Mesendoderm (in vitro differentiated cells): ENCODE measurements at places on chromosomes 4 and X.

DNA sequence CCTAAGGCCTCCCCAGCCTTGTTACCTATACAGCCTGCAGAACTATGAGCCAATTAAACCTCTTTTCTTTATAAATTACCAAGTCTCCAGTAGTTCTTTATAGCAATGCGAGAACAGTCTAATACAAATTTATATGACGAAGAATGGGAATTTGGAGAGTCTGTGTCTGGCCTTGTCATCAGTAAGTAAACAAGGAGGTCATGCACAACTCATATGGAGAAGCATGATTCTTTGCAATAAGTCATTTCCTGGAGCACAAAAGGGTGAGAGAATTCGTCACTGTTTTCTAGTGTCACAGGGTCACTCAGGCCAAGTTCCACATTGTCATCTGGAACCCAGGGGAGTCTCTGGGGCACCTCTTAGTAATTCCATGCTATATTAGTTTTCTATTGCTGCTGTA is 49.0 kb upstream of the HS6ST2 start:
- no peak for DNase-seq

DNA sequence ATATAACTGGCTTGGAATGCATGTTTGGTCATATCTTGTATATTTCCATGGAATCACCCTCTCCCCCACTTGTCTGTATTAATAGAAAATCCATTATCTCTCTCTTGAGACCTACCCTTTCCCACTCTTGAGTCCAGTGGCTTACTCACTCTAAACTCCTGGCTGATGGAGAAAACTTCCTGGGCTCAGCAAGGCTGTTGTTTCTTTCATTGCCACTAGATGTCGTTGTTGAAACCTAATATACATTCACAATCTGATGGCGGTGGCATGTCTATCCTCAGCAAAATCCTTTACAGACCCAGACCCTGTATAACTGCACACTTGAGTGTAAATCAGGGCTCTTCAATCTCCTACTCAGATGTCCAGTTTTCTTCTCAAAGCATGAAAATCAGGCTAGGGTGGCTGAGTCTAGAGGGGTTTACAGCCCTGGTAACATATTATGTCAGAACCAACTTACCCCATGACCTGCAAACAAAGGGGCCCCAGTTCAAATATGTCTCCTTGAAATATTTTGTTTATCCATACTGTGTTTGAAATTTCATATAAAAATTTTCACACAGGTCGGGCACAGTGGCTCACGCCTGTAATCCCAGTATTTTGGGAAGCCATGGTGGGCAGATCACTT is 70.0 kb upstream of the FAM241A start:
- peak; percentile 71 for DNase-seq

GRCh38 chrX:150200820-150201287 is 162.3 kb upstream of the MAMLD1 start:
- peak; percentile 79 for DNase-seq

DNA sequence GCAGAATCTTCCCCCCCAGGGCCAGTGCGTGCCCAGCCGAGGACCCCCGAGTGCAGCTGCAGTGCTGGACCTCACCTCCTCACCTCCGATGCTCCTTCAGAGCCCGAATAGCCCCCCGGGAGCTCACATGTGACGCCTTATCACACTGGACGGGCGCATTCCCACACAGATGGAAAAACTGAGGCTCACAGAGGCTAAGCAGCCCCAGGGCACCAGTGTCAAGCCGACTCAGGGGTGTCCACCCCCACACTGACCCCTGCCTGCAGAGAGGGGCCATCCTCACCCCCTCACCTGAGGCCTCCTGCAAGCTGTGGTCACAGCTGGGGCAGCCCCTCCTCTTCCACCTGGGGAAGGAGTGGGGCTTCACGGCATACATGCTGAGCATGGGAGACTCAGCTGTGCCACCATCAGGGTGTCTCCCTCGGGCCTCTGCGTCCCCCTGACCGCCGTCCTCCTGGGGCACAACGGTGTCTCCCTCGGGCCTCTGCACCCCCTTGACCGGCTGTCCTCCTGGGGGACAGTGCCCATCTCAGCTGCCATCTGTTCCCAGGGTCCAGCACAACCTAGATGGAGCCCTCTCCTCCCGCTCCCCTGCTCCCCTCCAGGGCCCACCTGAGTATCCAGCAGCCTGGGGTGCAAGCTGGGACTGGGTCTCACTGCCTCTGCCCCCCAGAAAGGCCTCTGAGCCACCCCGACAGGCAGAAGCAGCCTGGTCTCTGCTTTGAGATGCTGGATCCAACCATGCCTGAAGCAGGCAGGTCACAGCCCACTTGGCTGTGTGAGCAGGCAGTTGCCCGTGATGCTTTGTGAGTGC is 85.3 kb upstream of the NKX1-1 start:
- DNase-seq: no peak

GRCh38 chr4:93394545-93395081 is 433.9 kb upstream of the ATOH1 start:
- DNase-seq: no peak

DNA sequence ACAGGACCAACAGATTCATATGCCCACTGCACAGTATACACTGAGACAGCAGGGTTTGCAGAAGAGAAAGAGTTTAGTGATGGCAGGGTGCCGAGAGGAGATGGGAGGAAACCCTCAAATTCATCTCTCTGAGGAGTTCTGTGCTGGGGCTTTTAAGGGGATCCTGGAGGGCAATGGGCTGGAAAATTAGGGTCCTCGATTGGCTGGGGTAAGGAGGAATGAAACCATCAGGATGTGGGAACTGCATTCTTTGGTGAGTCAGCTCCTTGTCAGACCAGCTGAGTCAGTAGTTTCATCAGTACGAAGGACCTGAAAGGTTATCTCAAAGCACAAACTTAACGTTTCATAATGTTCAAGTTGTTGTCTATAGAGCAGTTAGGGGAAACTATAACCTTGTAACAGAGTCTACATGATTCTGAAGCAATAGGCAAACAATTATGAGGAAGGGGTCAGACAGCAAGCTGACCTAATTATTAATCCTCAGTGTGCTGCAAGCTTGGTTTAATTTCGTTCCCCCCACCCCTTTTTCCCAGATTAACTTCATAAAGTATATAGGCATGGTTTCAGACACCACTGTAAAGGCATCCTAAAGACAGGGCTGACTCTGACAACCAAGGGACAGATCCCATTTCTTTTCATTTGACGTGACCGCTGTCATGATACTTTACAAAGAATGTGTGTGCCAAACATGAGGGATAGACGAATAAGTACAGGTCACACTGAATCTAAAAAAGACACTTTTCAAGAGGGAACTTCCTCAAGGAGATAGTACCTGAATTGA is 1.5 kb upstream of the MSMO1 start:
- DNase-seq: peak; percentile 76

- DNase-seq: peak; percentile 58
Observed at GRCh38 chr4:153248641-153249198, 44.5 kb downstream of the TRIM2 start.

DNA sequence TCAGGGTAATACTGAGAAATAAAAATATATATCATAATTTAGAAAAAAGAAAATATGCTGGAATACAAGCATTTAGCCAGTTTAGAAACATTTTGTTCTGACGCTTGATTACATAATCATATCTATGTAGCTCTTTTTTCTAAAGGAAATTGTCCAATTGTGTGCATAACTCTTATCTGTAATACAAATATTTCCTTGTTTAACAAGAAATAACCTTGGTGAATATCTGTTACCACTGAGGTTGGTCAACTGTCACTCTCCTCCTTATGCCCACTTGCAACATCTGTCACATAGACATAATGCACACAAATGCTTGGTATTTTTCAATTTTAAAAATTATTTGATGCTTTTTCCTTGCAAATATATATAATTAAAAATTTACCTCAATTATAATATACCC is 609.7 kb downstream of the TLL1 start:
- no peak for DNase-seq

DNA sequence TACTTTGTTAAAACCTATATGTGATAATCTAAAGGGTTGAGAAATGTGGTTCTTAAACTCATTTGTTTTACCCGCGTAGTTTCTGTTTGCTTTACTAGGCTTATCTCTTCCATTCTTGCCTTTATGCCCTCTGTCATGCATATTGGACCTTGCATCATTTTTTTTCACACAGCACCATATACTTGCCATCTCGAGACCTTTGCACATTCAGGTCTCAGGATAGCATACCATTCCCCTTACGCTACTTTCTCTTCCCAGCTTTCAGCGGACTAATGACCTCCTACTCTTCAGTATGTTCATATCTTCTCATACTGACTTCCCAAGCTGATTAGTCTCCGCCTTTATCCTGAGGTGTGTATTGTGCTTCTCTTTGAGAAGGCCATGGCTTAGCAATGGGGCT is 40.5 kb downstream of the USP38 start:
- peak; percentile 56 for DNase-seq

DNA sequence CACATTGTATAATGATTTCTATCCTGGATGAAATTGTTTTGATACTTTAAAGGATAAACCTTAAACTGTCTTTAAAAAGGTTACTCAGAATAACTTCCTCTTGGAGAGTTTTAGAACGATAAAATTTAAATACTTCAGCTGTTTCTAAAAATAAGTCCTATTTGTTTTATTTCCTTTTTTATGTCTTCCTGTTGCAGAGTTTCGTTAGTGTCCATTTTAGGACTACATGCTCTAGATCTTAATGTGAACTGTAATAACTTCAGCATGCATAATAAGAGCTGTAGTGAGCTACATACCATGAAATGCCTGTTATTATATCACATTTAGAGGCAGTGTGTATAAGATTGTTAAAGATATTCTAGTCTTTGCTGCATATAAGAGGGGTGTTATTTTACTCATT is 14.6 kb downstream of the ATP10D start:
- no peak for DNase-seq

GRCh38 chrX:23392195-23392594 is 57.5 kb downstream of the PTCHD1 start:
- DNase-seq: no peak

GRCh38 chrX:16786791-16787735 is 797 bp downstream of the TXLNG start:
- DNase-seq: no peak

- DNase-seq: no peak
Observed at GRCh38 chr4:147596377-147596776, 20.8 kb upstream of the TMEM184C start.

DNA sequence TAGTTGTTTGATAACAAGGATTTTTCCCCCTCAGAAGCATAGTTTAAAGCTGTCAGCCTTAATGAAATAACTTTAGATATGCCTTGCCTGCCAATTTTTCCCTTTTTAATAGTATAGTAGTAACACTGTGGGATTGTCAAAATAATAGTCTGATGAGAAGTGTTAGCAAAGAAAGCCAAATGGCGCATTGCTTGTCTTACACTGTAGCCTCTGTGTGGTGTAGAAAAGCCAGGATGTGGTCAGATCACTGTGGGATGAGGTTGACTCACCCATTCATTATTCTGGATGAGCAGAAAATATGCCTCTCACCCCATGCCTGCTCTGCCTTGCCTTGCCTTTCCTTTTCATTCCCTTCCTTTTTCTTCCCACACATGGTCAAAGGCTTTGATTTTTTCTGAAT is 257.8 kb upstream of the NRK start:
- no peak for DNase-seq

GRCh38 chr4:108454227-108454626 is 166.1 kb upstream of the RPL34 start:
- no peak for DNase-seq

DNA sequence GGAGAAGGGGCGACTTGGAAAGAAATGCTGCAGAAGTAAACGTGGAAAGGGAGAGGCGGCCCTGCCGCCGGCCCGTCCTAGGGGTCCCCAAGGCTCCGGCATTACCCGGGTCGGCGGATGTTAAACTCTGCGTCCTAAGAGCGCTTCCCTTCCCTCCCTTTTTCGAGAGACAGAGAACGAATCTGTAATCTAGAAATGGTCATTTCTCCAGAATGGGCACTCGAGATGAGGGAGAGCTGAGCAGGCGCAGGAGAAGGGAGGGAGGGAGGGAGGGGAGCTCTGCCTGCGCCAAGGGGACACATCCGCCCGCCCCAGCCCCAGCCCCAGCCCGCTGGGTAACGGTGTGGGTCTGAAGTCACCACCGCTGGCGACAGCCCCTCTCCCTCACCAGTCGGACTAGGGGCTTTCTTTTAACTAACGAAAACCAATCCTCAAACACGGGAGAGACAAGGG is 1.7 kb downstream of the HCFC1 start:
- DNase-seq: no peak
